CD8-positive, alpha-beta T cell (primary cell): ENCODE measurements at places on chromosomes 16 and 17.

DNA sequence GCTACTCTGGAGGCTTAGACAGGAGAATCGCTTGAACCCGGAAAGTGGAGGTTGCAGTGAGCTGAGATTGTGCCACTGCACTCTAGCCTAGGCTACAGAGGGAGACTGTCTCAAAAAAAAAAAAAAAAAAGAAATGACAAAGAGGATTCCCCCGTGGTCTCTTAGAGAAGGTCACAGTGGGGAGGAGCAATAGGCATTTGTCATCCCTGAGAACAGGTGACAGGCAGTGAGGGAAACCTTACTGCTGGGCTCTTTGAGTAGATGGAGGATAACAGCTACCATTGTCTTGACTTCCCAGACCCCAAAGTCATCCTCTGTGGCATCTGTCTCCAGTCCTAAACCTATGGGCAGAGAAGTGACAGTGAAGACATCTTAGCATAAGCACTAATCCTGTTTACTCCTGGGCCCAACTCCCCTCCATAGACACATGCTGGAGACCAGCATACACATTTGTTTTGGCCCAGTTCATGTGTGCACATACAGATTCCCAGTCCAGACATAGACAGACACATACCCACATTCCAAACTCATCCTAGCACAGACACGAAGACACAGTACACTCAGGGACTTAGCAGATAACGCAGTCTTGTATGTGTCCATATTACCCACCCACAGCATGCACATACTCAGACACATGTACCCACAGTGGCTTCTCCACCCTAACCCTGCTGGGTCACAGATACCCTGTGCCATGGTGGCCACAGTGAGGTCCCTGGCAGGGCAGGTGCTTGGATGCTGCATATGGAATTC lies 2.7 kb downstream of the ESRP2 start:
- no peak for DNase-seq

DNA sequence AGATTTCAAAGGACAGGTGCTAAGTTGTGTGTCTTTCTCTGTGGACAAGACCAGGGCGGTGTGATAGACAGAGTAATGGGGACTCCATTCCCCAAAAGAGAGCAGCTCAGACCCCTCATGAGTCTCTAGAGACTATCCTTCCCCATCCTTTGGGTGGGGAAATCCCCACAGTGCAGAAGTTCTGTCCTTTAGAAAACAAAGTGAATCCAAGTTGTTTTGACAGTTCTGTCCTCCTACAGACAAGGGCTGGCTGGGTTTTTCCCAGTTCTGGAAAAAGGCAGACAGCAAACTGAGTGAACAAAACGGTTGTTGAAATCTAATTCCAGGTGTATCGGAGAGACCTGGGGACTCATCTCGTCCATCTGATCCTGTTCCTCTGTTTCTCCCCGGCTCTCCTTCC lies 11.0 kb upstream of the HAS3 start:
- DNase-seq: no peak

DNA sequence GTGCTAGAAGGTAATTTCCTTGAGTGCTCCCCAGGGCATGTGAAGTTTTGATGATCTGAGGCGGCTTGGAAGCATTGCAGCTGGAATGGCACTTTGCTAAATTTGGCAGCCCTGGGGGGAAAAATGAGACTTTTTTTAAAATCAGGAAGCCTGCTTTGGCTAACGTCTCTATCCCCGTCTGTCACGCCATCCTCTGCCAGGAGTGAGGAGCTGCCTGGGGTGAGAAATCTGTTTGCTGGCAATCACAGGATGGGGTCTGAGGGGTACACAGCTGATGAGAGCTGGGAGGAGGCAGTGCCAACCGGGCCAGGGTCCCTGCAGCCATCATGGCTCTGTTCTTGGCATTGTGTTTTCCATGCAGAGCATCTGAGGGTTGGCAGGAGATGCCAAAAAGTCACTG lies 2.0 kb downstream of the ABCC12 start:
- DNase-seq: no peak

DNA sequence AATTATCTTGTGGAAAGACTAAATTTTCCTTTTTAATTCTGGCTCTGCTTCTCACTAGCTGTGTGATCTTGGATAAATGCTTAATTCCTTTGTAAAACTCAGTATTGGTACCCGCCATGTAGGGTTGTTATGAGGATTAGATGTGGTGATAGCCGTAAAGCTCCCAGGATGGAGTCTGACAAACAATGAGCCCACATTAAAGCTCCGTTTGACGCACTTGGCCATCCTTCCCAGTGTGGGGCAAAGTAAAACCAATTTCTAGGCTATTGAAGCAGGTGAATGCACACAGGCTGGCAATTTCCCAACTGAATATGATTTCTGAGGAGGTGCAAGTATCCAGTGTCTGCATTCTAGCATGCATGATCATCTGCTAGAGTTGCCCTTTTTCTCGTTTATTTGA lies 123.6 kb downstream of the MRTFB start:
- DNase-seq: no peak

DNA sequence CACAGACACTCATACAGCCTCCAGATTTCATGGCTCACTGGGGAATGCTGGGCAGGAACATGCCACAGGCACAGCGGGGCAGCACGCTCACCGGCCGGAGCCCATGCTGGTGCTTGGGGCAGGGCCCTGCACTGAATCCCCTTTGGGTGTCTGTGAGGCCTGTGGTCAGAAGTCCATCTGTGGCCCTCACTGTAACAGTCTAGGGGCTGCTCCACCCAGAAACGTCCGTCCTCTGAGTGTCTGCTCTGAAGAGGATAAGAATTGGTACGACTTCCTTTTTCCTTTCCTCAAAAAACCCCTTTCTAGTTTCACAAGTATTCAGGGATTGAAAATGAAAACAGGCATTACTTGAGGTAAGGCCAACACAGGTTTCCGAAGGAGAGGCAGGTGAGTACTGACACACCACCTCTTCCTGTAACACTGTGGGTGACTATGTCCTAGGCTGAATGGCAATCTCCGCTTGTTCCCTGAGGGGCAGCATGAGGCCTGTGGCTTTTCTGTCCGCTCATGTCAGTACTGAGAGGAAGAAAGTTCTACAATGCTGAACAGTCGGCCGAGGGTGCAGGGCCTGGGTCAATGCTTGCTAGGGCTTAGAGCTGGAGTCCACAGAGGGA lies 42.5 kb downstream of the TMEM11 start:
- no peak for DNase-seq

DNA sequence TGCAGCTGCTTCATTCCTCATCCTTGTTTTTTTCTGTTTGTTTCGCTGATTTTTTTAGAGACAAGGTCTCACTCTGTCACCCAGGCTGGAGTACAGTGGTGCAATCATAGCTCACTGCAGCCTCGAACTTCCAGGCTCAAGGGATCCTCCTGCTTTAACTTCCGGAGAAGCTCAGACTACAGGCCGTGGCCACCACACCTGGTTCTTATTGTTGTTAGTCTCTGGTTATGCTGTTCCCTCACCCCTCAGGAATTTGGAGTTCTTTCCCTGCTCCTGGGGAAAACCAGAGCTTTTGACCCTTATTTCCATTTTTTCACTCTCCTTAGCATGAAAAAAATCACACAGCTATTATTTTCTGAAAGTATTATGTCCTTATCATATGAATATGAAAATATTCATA lies 1.8 kb downstream of the ODF4 start:
- DNase-seq: no peak

DNA sequence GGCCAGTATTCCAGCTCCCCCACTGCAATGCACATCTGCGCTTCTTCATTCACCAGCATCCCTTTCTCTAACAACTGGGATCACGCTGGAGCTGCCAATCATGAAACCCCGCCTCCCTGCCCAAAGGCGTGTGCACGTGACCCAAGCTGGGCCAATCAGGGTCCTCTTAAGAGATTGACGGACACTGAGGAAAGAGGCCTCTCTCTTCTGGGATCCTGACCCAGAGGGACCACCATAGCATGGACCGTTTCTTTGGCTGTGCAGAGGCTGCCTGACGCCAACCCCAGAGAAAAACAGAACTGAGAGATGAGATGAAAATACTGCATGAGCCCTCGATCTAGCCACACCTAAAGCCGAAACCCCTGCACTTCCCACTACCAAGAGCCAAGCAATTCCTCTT lies 32.0 kb downstream of the COTL1 start:
- no peak for DNase-seq

DNA sequence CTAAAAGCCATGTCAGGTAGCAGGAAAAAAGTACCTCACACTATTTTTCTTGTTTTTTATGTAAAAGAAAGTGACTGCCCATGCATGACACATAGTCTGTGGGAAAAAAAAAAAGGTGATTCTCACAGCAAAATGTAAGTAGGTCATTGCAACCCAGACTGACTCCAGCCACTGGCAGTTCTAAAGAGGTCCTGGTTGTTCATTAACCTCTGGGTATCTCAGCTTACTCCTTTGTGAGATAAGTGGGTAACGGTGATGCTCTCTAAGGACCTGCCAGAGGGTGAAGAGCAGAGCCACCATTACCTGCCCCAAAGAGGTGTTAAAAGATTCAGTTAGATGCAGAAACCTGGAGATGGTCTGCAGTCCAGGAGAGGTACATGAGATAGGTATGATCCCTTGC lies 531.9 kb downstream of the GRIN2A start:
- no peak for DNase-seq

DNA sequence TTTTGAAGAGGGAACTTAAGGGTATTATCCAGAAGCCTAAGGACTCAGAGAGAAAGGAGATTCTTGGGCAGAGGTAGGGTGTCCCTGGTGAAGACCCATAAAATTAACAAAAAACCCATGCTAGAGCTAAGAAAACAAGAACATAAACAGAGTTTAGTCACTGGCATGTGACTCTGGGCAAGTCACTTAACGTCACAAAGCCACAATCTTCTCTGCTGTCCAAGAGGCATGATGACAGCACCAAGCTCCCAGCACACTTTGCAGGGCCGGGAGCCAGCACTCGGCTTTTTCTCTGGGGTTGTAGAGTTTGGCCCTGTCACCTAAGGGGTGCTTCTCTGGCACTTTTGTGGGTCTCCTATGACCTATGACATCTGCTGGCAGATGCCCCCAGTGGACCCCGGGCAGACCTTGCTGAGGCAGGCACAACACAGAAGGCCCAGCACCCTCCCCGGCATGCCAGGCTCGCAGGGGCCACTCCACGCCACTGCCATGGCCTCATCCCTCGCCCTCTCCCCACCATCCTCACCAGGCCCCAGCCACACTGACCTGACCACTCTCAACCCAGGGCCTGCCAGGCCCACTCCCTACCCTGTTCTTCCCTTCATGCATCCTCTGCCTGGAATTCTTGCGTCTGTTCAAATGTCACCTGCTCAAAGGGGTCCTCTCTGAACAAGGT lies 69.8 kb downstream of the DYNLRB2 start:
- DNase-seq: no peak

DNA sequence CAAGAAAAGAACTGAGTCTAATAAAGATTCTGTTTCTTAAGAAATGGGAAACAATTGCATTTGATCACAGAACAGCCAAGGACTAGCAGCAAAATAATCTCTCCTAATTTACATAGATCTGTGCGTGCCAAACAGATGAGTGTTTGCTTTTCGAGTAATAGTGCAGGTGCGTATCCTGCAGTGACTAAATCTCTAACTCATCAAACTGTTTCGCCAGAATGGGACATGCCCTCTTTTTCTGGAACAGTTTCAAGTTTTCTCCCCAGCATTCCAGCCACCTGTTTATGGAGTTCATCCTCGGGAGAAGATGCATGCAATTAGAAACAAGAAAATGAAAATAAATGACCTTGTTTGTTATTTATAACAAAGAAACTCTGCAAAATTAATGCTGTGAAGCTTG lies 5.7 kb upstream of the TOX3 start:
- DNase-seq: no peak

DNA sequence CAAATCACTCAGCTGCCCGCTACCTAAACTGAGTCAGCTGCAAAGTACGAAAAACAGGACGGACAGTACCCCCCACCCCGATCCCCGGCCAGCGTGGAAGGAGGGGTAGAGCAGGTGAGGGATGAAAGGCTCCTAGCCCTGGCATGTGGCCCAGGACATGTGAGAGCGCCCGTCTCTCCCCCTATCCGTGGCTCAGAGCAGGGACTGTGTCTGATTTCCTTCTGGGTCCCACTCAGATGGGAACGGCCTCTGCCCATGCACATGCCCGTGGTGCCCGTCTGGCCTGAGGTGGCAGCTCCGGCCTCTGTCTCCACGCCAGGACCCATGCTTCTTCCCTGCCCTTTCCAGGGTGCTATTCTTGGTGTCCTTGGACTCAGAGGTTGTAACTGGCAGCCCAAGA lies 30.2 kb upstream of the RASD1 start:
- DNase-seq: no peak

DNA sequence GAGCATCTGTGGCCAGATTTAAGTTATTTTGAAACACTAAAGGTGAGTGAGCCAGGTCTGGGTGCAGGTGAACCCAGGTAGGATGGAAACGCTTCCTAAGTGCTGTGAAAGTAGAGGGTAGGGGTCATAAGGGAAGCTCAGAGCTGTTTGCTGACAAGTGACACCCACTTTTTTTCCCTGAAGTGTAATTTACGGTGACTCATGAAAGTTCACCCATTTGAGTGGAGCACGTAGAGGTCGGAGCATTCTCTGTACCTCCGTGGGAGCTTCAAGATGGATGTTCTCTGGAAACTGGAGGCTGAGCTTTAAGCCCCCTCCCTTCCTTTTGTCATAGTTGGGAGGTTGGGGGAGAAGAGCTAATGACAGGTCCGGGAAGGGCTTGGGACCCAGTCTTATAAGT lies 44.3 kb downstream of the MPRIP start:
- no peak for DNase-seq

GRCh38 chr16:24163935-24164334 lies 92.2 kb upstream of the CACNG3 start:
- DNase-seq: no peak

GRCh38 chr16:3458852-3459361 lies 15.4 kb downstream of the NAA60 start:
- peak; percentile 56 for DNase-seq

DNA sequence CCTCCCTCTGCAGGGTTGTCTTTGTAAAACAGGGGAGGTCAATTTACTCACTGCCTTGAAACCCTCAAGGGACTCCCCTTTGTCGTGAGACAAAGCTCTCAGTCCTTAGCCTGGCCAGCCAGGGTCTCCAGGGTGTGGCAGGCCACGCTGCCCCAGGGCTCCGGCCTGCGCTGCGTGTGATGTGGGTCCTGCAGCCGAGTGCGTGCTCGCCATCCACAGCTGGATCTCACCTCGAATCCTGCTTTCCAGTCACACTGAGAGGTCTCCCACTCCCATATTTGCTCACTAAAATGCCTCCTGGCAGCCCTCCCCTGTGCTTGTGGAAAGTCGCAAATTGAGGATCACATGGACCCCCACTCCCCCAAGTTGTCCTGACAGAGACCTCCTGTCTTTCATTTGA lies 10.0 kb upstream of the CLEC18C start:
- DNase-seq: no peak
